ENCODE measurements at places on chromosomes 2 and 18.

DNA sequence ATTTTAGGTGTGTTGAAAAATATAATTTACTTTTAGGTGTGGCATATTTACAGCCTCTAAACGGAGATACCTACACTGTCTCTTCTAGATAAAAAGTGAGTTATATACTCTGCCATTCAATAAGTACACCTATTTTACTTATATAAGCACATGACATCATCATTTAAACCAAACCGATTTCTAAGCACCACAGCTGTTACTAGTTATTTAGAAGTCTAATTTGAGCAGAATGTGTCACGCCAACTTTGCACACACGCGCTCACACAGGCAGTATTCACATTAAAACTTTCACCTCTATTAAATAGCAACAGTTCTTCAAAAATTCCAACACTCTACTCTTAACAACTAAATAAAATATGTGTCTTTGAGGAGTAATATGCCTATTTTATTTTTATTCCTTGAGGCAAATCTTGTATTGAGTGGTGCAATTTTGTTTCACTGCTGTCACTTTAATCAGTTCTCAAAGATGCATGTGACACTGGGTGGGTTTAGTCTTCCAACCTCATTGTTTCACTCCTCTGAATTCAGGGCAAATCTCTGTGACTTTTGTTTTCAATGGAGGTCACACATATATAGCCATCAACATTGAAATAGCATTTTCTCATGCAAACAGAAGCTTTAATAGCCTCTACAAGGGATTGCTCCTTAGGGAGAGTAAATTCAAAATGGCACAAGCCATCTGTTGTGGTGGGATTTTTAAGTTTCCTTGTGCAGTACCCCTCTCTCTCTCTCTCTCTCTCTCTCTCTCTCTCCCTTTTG is 721.0 kb downstream of the PLCL1 start:
- DNase-seq, result no peak

DNA sequence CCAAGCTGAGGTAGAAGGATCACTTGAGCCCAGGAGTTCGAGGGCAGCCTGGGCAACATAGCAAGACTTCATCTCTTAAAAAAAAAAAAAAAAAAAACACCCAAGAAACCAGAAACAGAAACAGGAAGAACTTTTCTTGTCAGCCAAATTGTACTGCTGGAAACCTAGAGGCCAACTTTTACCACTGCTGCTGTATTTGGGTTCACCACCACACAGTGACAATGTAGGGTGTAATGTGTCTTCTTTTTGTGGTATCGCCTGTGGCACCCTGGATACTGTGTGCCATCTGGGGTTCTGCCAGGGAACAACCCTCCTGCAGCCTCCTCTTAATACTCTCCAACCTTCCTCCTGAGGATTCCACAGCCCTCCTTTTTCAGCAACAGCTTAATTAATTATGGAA is 72.6 kb downstream of the STK39 start:
- DNase-seq, result no peak

- no peak for DNase-seq
These were observed 110.9 kb downstream of the GLI2 start for GRCh38 chr2:120846406-120847095.

DNA sequence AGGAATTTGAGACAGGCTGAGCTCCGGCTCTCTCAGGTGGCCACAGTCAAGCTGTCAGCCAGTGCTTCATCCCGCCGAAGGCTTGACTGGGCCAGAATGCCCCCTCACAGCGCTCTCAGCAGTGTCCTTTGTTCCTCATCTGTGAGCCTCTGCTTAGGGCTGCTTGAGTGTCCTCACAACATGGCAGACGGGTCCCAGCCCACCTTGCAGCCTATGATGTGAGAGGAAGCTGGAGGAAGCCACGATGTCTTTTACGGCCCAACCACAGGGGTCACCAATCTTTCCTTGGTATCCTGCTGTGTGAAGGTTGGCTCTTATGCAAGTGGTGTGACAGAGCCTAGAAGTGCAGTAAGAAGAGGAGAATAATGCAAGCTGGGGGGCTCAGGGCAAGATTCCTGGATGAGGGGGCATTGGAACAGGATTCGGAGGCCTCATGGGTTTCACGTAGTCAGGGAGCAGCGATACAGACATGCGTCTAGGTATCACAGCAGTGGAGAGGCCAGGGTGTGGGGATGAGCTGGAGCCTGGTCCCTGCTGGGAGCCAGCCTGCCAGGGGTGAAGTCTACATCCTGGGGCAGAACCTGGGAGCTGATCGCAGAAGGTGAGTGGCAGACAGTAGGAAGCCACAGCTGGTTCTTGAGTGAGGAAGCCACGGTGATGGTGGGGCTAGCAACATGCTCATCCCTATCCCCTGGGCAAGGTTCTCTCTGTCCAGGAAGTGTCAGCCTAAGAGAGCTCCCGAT is 234.1 kb downstream of the GLI2 start:
- DNase-seq, result no peak

DNA sequence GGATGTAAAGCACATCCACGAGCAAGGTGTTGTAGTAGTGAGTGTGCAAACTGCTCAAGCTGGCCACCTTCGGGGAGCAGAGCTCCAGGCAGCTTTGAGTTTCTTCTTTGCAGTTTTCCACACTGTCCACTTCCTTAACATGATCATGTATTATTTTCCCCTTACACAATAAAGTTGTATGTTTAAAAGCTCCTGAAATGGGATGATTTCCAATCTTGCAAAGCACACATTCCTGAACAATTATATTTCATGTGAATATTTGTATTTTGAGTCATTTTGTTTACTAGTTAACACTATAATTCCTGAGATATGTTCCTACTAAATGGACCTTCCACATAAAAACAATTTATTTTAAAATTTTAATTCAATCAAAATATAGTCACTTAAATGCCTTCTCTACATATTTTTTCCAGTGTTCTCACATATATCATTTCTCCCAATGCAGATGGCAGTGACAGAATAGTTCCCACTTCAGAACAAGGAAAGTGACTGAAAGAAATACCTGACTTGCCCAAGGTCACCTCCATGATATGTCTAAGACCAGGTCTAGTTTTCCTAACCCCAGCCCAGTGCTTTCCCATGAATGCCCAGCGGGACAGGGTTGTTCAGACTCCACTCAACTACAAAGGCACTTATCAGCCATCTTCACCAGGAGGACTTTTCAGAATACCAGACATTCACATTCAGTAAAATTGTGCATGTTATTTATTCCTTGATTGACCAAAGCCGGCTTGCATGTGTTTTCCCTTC is 5.5 kb downstream of the CYB5A start:
- DNase-seq, result no peak

DNA sequence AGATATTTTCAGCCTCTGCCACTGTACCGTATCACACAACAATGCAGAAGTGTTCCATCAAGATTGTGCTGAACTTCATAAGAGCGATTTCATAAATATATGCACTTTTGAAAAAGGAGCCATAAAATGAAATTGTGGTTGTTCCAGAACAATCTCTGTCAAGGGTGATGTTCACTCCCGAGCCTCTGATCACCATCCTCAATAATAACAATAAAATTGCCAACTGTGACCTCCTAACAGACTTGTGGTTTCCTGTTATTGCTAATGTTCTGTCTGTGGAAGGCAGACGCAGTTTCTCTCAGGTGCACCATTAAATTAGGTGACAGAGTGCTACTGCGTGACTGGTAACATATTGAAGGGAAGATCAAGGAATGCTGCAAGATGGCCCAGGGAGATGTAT is 383.7 kb downstream of the SOCS6 start:
- DNase-seq, result no peak

DNA sequence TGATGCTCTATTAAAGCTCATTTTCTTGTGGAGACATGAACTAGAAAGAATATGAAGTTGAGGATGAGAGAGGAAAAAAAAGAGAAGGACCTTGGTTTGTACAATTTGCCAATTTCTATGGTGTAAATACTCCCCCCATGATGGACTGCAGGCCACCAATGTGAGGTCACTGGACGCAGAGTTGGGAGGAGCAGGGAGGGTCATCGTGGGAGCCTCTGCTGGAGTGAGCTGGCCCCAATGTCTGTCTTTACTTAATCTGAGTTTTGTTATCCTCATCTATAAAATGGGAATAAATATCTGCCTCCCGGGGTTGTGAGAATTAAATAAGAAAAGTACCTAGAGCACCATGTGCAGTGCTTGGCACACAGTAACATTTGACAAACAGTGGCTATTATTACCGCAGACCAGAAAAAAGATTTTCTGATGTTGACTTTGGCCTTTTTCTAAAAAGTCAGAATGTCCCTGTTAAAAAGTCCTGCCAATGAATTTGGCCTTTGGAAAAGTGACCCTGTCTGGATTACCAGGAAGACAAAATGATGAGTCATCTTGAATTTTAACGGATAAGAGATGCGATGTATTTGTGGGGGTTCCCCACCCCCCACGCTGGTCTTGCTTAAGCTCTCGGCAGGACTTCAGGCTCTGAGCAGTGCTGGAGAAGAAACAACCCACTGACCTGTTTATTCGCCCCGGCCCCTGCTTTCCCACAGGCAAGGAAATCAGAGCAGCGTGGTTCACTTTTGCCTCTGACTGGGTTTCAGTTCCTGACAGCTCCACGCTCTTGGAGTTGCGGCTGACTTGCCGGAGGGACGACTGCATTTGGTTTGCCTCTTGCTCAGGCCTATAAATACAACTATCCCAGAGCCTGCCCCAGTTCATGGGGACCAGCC is 50.3 kb upstream of the FOSL2 start:
- peak; percentile 13 for DNase-seq

- DNase-seq, result no peak
These were observed 125.6 kb downstream of the GRB14 start for GRCh38 chr2:164495491-164496223.

GRCh38 chr18:10100941-10101701 is 187.3 kb downstream of the VAPA start:
- peak; percentile 13 for DNase-seq

DNA sequence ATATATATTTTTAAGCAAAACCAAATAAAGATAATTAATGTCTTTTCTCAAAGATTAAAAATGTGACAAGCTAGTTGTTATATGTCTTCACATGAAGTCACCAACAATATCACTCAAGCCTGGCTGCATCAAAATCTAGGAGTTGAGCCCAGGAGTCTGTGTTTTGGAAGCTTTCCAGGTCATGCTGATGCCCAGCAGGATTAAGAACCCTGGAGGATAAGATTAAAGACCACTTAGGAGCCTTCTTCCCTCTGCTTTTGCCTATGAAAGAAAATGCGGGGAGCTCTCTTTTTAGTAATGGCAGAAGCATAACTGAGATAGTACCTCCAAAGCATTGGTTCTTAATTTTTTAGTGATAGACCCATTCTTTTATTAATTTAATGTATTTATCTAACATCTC is 157.4 kb downstream of the ASXL3 start:
- DNase-seq, result no peak

GRCh38 chr2:216341121-216341520 is 31.2 kb downstream of the MARCHF4 start:
- DNase-seq, result no peak

DNA sequence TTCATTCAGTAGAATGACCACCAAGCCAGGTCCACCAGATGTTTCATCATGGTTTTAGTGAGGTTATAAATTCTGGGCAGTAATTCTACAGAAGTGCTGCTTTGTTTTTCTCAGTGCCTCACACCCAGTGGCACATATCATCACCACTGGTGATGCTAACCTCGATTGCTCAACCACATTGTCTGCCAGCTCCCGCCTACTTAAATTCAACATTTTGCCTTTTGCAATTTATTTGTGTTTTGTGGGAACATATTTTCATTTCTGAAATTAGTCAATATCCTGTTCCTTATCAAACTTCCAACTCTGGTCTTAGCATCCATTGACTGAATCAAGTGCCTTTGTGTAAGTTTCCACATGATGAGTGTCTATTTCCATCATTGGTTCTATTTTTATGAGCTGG is 62.3 kb upstream of the TMEM178A start:
- no peak for DNase-seq

DNA sequence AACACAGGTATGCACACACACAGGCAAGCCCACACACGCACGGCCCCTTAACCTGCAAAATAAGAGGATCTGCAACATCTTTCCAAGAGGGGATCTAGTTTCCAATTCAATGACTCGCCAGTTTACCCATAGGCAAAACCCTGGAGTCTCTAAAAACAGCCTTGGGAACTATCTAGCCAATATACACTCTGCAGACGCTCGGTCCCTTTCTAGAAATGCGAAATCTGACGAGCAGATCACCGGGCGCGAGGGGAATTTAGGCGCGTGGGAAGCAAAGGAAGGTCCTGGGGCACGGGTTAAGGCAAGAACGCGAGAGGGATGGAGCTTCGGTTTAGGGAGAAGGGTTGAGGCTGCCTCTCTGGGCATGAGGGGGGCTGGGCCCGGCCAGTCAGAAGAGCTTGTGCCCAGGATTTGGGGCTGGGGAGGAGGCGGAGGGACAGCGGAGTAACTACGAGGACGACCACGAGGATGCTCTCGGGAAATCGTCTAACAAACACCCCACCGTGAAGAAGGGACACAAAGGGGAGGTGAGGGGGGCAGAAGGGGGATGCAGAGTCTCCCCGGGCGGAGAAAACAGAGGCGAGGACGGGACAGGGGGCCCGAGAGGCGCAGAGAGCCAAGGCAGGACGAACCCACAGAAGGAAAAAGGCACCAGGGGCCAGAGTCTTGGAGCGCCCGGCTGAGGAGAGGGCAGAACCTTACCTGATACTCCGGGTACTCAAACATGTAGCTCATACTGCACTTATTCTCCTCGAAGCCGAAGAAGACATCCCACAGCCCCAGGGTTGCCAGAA is 542 bp downstream of the PGAP1 start:
- DNase-seq, result peak; percentile 23

GRCh38 chr2:239160226-239161143 is 240.3 kb downstream of the HDAC4 start:
- no peak for DNase-seq

GRCh38 chr2:170044751-170045478 is 133.0 kb upstream of the MYO3B start:
- no peak for DNase-seq

- no peak for DNase-seq
These were observed 268.3 kb upstream of the CYP26B1 start for GRCh38 chr2:72415781-72416475.

GRCh38 chr2:144213797-144214196 is 306.1 kb downstream of the ZEB2 start:
- no peak for DNase-seq

DNA sequence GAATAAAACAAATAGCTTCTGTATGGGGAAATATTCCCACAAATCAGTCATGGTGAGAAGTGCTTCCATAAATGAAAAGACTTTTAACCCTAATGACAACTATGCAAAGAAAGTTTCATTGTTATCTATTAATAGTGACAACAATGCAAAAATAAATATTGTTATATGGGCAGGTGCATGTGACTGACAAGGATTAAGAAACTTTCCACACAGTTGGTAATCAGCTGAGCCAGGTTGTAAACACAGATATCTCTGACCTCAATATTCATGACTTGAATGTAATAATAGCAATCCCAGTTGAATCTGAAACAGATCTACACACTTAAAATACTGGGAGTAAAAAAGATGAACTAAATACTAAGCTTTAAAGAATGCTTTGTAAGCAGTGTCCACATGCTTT is 517.0 kb upstream of the SOX11 start:
- DNase-seq, result no peak

DNA sequence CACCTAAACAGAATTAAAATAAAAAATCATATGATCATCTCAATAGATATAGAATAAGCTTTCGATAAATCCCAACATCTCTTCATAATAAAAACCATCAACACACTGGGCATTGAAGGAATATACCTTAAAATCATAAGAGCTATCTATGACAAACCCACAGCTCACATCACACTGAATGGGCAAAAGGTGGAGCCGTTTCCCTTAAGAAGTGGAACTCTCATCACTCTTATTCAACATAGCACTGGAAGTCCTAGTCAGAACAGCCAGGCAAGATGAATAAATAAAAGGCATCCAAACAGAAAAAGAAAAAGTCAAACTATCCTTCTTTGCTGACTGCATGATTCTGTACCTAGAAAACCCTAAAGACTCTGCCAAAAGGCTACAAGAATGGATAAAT is 510.3 kb downstream of the ZNF804A start:
- DNase-seq, result no peak

- DNase-seq, result no peak
These were observed 129.9 kb upstream of the TFPI start for GRCh38 chr2:187684174-187684573.
